Occipital lobe (tissue), 3 donors: ENCODE measurements at places on chromosomes 4 and X.

GRCh38 chr4:6546681-6547447 lies 28.1 kb upstream of the MAN2B2 start:
- DNase-seq, result no peak

- DNase-seq, result no peak
These were observed 351.6 kb upstream of the F9 start for GRCh38 chrX:139178980-139179379.

- no peak for DNase-seq
These were observed 115.1 kb upstream of the PNPLA4 start for GRCh38 chrX:8042304-8042703.

DNA sequence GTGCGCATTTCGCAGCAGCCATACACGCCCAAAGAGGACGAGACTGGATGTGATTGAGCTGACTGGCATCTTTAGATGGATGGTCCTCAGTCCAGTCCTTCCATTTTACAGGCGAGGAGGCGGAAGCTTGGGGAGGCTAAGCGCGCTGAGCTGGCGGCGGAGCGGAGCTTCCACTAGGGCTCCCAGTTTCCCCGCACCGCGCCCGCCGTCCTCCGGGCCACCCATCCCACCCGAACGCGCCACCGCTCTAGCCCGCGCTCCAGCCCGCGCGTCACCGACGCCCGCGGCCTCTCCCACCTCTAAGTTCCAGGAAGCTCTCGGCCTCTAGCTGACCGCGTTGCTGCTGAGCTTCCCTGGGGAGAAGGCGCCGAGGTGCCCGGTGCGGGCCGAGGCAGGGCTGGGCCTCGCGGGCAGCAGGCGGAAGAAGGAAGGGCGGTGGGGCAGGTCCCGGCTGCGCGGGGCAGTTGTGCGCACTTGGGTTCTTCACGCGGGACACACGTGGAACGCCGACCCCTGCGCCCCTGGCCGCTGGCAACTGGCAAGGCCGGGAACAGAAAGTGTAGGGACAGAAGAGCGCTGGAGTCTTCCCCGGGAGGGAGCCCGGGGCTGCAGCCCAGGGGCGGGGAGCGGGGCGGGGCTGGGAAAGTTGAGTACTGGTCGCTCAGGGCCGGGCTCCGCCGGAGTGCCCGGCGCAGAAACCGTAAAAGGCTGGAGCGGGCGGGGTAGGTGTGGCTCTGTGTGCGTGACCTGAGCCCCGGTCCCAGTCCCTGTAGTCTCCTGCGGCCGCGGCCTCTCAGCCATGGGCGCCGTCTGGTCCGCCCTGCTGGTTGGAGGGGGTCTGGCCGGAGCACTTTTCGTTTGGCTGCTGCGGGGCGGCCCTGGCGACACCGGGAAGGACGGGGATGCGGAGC lies at the start of gene STBD1:
Gene STBD1 (plus strand): TSS at position 763 of the 911 bp plus-strand sequence. CDS start 37 bp downstream, at position 800.
- peak; percentile 37 for DNase-seq

- peak; percentile 37 for DNase-seq
These were observed 97.4 kb downstream of the PHKA2 start for GRCh38 chrX:18886344-18887161.
